ENCODE measurements at places on chromosomes 2 and 18. TPM values are rescaled to one million over a fixed set of nuclear protein-coding genes. Genes with fewer than 3 reads are reported as not detected.
A peak's percentile ranks its signal among the peaks of the same experiment; 100 is the strongest.

The NCK2 gene
- total RNA-seq = 57.9 TPM

GRCh38 chr2:188512456-188512855, 220.8 kb downstream of the GULP1 start:
- no peaks in the 10 kb centered on the region for H3K27me3 ChIP-seq
- no peaks in the 10 kb centered on the region for H3K36me3 ChIP-seq
- no peak for DNase-seq
- H3K4me1 ChIP-seq = no peaks in the 10 kb centered on the region

DNA sequence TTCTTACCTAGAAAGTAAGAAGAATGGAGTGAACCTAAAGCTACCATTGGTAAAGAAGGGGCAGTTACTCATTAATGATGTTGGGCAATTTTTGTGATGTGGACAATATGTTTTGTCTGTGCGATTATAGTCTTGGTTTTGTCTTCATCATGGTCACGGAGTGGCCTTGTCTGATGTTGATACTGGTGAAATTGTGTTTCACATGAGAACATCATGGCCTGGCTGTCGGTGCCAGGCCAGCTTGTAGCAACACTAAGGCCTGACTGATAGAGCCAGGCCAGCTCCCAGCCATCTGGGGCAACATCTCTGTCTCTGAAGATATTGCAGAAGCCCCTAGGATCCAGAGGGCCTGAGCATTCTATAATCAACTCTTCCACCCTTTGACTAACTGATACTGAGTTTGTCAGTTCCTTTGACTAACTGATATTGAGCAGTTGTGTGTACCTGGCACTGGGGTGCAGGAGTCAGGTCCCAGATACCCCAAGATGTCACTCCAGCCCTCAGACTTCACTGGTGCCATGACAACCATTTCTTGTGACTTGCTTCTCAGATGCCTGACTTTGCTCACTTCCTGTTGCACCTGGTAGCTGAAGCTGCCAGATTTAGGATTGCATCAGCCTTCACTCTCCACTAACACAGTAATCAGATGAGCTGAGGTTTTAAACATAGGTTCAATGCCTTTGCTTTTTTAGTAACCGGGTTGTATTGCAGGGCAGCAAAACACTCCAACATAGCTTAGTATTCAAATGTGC, 62.5 kb downstream of the RPIA start:
- H3K27me3 ChIP-seq = no peaks in the 10 kb centered on the region
- H3K27ac ChIP-seq = no peak overlapping the region
- H3K36me3 ChIP-seq = no peaks in the 10 kb centered on the region
- no peak for DNase-seq

DNA sequence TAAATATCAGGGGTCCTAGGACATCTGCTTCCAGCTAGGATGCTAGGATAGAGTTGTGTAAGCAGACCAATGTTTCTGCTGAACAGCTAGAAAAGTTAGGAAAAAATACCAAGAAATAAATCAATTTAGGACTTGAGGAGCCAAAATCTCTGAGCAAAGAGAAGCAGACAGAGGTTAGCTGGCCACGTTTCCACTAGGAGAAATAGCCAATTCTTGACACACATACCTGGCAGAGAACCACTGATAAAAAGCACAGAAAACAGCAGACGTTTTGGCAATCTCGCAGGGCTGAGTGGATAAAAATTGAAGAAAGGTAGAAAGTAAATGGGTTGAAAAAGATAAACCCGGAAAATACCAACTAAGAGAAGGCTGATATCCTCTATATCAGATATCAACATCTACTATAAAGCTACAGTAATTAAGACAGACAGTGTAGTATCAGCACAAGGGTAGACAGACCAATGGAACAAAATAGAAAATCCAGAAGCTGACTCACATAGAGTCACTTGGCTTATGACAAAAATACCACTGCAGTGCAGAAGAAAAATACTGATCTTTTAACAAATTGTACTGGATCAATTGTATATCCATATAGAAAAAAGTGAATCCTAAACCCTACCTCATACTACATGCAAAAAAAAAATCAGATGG, 306.1 kb upstream of the KLHL29 start:
- H3K36me3 ChIP-seq = no peaks in the 10 kb centered on the region
- DNase-seq = no peak
- H3K27ac ChIP-seq = no peak overlapping the region
- H3K27me3 ChIP-seq = no peaks in the 10 kb centered on the region

GRCh38 chr2:100620481-100620880, 57.7 kb downstream of the PDCL3 start:
- H3K36me3 ChIP-seq = no peaks in the 10 kb centered on the region
- H3K4me1 ChIP-seq = no peaks in the 10 kb centered on the region
- no peak overlapping the region for H3K27ac ChIP-seq

DNA sequence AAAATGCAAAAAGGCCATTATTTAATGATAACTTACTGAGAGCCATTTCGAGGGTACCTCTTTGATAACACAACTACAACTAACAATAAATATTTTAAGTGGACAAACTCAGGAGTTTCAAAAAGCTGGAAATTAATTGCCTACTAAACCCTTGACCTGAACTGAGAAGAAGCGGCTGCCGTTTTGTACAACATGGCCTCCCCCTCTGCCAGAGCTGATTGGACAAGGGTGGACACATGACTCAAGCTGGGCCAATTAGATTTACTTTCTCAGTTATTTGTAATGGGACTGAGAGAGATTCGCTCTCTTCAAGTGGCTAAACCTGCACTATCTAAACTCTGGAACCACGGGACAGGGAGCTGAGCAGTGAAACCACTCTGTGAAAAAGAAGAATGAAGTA, 135.9 kb upstream of the SERPINE2 start:
- H3K36me3 ChIP-seq = no peaks in the 10 kb centered on the region
- no peaks in the 10 kb centered on the region for H3K4me1 ChIP-seq
- H3K27ac ChIP-seq = no peak overlapping the region
- no peak overlapping the region for H3K4me3 ChIP-seq

DNA sequence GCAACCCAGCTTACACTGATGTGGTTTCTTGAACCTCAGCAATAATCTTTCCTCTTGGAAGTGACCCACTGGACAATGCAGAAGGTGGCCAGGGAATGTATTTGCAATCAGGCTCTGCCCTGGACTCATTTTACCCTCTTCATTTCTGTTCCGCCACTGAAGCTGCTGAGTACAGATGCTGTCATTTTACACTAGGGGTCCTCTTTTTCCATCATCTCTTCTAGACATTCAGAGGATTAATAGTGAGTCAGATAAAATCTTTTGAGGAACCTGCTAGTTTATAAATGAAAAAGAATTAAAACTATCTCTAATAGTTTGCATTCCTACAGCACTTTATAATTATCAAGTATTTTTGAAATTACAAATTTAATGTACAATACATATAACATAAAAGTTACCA, 87.9 kb upstream of the PNPT1 start:
- H3K36me3 ChIP-seq = no peaks in the 10 kb centered on the region
- no peaks in the 10 kb centered on the region for H3K27me3 ChIP-seq
- H3K4me1 ChIP-seq = no peaks in the 10 kb centered on the region
- DNase-seq = no peak
- no peak overlapping the region for H3K4me3 ChIP-seq
- H3K27ac ChIP-seq = no peak overlapping the region

- no peak for DNase-seq
- H3K36me3 ChIP-seq = no peaks in the 10 kb centered on the region
- H3K27ac ChIP-seq = no peak overlapping the region
- no peaks in the 10 kb centered on the region for H3K4me1 ChIP-seq
- no peak overlapping the region for H3K4me3 ChIP-seq
Observed at GRCh38 chr2:153101187-153101586, 377.4 kb downstream of the RPRM start.

DNA sequence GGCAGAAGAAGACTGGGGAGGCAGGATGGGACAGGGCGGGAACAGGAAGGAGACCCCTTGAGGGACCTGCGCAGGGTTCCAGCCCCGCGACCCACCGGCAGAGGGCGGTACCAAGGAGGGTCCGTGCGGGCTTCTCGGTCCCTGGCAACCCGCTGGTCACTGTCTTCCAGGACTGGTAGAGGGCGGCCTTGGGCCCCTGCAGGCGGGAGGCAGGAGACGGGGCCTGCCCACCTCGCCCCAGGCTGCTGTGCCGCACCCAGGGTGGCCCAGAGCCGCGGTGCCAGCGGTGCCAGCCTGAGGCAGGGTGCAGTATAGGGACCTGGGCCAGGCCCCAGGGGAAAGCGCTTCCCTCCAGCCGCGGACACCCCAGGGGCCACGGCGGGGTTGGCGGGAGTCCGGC, 34.5 kb downstream of the NEURL3 start:
- no peak overlapping the region for H3K27ac ChIP-seq
- peak overlapping the region; percentile 38 for H3K4me3 ChIP-seq
- no peaks in the 10 kb centered on the region for H3K4me1 ChIP-seq
- H3K27me3 ChIP-seq = peaks cover 12% of the 10 kb centered on the region
- H3K36me3 ChIP-seq = no peaks in the 10 kb centered on the region

DNA sequence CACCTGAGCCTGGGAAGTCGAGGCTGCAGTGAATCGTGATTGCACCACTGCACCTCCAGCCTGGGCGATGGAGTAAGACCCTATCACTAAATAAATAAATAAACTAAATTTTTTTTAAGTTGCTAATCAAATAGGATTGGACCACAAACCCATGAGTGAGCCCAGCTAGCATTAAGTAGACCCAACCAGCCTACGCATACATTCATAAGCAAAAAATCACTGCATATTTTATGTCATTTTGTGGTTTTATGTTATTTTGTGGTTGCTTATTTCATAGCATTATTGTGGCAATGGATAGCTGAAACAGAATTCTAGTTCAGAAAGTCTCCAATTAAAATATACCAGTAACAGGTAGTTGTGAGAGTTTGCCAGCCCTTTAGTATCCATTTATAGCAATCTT, 29.1 kb upstream of the ZC3H15 start:
- no peaks in the 10 kb centered on the region for H3K36me3 ChIP-seq
- no peak overlapping the region for H3K27ac ChIP-seq
- no peak overlapping the region for H3K4me3 ChIP-seq
- DNase-seq = no peak
- no peaks in the 10 kb centered on the region for H3K4me1 ChIP-seq

- no peak overlapping the region for H3K4me3 ChIP-seq
- no peak for DNase-seq
- H3K36me3 ChIP-seq = no peaks in the 10 kb centered on the region
- no peak overlapping the region for H3K27ac ChIP-seq
Observed at GRCh38 chr2:45180779-45181178, 171.5 kb upstream of the SIX2 start.

DNA sequence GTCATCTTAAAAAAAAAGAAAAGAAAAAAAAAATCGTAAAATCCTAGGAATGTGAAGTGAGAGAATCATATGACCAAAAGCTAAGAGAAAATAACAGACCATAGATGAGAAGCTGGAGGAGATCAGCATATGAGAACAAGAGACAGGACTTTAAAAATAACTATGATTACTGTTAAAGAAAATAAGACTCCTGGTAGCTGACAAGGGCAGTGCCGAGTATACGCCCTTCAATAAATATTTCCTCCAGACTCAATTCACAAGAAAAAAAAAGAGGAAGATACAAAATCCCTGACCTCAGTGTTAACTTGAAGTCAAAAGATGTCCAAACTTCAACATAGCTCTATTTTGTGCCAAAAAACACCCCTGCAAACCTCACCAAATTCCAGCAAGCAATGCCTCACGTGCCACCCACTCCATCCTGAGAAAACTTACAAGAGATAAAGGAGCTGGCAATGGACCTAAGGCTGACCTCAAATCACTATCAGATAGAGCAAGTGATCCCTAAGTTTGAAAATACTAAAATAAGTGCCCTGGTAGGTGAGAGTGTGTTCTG, 817.2 kb downstream of the SOCS6 start:
- no peaks in the 10 kb centered on the region for H3K27me3 ChIP-seq
- no peak overlapping the region for H3K27ac ChIP-seq
- no peaks in the 10 kb centered on the region for H3K36me3 ChIP-seq
- peaks cover 5% of the 10 kb centered on the region for H3K4me1 ChIP-seq
- H3K4me3 ChIP-seq = no peak overlapping the region
- no peak for DNase-seq

DNA sequence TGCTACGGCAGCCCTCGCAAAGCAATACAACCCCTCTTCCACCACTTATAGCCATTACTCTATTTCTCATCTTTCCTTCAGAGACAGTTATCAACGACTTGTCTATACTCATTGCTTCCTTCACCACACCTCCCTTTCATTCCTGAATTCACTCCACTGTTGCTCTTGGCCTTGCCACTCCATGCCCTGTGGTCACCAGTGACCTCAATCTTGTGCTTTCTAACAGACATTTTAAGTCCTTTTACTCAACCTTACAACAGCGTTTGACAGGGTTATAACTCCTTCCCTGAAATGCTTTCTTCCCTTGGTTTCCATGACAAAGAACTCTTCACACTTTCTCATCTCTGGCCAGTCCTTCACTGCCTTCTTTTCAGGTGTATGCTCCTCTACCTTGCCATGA, 90.6 kb upstream of the CCDC141 start:
- no peak overlapping the region for H3K27ac ChIP-seq
- H3K4me3 ChIP-seq = no peak overlapping the region
- H3K27me3 ChIP-seq = no peaks in the 10 kb centered on the region

DNA sequence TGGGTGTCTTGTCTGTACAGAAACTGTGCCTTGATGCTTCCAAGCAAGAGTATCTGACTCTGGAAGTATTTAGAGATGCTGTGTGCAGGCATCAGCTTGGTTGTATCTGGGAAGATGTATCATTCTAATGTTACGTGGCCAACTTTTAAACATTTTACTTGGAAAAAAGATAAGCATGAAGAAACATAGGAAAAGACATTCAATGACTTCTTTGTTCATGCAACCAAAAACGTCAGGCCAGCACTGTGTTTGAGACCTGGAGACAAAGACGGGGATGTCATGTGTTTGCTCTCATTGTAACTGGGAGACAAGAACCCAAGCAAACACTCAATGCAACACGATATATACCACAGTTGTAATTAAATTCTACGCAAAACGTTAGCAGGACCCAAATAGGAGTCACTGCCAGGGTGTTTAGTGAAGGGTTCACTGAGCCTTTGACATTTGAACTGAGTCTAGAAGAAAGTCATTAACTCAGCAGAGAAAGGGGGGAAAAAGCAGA, 8.9 kb upstream of the SESTD1 start:
- no peak for DNase-seq
- peak overlapping the region; percentile 11 for H3K27ac ChIP-seq
- H3K27me3 ChIP-seq = no peaks in the 10 kb centered on the region
- H3K36me3 ChIP-seq = no peaks in the 10 kb centered on the region
- no peak overlapping the region for H3K4me3 ChIP-seq
- H3K4me1 ChIP-seq = peaks cover 13% of the 10 kb centered on the region

GRCh38 chr18:36711014-36711725, 117.6 kb downstream of the TPGS2 start:
- H3K36me3 ChIP-seq = no peaks in the 10 kb centered on the region
- no peak overlapping the region for H3K27ac ChIP-seq
- no peaks in the 10 kb centered on the region for H3K4me1 ChIP-seq
- no peaks in the 10 kb centered on the region for H3K27me3 ChIP-seq
- no peak for DNase-seq
- H3K4me3 ChIP-seq = no peak overlapping the region

Data from gastrocnemius medialis (tissue), 4 donors.